ENCODE measurements at places on chromosomes 6 and 20.
A peak's percentile ranks its signal among the peaks of the same experiment; 100 is the strongest.

GRCh38 chr6:20302168-20302567, 89.9 kb upstream of the MBOAT1 start:
- no peak for DNase-seq

- no peak for DNase-seq
These were observed 381.8 kb upstream of the MARCKS start for GRCh38 chr6:113475392-113475791.

- DNase-seq: no peak
These were observed 1162.2 kb upstream of the GJE1 start for GRCh38 chr6:140970485-140970884.

DNA sequence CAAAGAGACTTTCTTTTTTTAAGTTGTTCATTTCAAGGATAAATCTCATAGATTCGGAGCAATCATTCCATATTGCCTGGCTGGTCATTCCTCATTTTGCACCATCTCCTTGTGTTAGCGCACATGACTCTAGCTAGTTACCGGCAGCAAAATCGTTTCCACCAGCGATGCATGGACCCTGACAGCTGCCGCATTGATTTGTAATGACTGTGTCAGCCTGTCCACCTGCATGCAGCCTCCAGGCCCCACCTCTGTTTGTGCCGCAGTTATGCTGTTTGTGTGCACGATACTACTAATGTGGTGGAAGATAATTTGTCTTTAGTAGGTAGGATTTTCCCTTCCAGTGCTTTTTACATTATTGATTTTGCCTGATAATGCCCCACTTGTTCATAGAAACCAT, 164.0 kb downstream of the TBC1D7 start:
- no peak for DNase-seq

- no peak for DNase-seq
These were observed 95.5 kb upstream of the ZNF184 start for GRCh38 chr6:27568226-27568897.

DNA sequence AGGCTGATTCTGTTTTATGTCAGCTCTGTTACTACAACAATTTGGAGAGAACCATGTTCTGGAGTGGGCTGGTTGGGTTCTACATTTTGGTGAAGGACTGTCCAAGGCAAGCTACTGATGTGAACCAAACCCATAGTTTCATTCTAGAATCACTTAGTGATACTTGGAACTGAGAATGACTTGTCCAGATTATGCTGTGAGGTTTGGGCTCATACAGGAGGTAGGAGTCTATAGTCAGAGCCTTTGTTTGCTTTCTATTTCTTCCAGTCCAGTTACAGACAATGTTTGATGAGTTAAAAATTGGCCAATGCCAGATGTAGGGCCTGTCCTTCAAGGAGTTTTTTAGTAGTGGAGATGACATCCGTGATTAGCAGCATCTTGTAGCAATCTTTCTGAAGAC, 97.9 kb downstream of the LRRC1 start:
- no peak for DNase-seq

GRCh38 chr20:2867081-2867864, 6.0 kb upstream of the PTPRA start:
- DNase-seq: no peak

DNA sequence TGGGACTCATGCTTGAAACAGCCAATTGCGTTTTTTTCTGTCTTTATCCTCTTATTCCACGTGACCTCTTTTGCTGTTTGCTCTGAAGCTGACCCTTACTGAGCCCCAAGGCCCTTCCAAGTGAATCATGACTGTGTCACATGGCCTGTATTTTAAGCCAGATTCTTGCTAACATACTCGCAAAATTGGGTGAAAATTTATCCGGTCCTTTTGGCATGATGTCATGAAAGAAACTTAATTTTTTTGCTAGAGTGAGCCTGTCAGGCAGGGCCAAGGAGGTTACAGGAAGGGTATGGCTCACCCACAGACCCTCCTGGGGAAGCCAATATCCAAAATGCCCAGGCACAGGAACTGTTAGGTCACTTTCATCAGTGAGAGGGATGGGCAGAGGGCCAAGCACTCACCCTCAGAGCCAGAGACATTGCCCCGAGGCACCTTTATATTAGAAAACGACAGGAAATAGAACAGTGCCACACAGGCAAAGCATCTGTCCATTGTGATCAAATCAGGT, 296.7 kb downstream of the CDH26 start:
- DNase-seq: no peak

GRCh38 chr6:148934539-148934938, 187.7 kb downstream of the UST start:
- no peak for DNase-seq

- no peak for DNase-seq
These were observed 31.0 kb downstream of the DLGAP4 start for GRCh38 chr20:36336954-36337704.

GRCh38 chr20:37336369-37337207, 9.4 kb upstream of the SRC start:
- DNase-seq: peak; percentile 99

GRCh38 chr6:21491955-21492354, 101.6 kb upstream of the SOX4 start:
- DNase-seq: no peak

DNA sequence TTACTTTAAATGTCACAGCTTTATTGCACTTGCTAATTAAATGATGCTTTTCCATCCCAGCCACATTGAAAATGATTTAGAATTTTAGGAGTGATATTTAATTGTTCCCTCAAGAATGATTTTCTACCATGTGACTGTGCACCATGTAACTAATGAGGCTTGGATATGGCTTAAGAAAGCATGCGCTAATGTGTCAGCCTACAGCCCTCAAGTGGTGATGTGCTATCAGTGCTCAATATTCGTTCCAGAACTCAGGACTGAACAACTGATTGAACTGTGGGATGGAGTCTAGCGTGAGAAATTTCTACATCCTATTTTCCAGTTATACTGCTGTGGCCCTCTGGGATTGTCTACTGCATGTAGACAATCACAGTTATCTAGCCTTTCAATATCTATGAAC, 71.5 kb downstream of the PKIB start:
- no peak for DNase-seq

- no peak for DNase-seq
These were observed 18.8 kb downstream of the SAMHD1 start for GRCh38 chr20:36932476-36933426.

GRCh38 chr6:39599341-39599740, 125.9 kb downstream of the KIF6 start:
- no peak for DNase-seq

DNA sequence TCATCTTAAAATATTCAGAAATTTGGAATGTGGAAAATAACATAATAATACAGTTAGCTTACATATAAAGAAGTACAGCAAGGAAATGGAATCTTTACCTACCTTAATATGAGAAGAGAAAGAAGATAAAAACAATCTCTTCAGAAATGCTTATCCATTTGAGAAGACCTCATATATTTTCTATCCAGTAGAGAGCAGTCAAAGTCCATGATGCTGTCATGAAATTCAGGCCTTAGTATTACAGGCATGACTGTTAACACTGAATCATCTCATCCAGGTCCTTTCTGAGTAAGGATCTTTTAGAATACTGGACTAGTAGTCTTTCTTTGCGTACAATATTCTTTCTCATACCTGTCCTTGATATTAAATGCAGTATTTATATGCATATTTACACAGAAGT, 713.4 kb downstream of the CD109 start:
- DNase-seq: no peak

DNA sequence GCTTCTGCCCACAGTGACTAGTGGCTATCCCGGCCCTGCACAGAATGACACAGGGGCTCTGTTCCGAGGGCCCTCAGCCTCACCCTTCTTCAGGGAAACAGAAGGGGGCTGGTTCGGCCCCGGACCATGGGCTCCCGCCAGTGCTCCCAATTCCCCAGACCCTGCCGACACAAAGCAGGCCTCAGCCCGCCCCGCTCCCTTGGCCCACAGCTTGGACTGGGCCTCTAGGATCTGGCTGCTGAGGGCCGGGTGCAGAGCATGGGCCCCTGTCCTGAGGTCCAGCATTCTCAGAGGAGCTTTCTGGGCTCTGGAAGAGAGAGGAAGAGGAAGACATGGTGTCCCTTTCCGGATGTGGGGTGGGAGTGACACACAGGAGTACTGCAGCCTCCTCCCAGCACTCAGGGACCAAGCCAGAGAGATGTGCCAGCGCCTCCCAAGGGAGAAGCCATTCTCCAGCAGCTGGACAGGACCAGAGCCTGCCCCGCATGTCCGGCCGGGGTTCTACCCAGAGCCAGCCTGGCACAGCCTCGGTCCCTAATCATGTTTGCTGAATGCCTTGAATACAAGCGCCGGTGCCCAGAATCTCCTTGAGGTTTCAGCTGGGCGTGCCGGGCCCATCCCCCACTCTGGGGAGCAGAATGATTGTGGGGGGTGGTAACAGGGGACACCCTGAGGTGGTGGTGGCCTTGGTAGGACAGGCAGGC, 23.9 kb downstream of the C20orf203 start:
- DNase-seq: no peak

DNA sequence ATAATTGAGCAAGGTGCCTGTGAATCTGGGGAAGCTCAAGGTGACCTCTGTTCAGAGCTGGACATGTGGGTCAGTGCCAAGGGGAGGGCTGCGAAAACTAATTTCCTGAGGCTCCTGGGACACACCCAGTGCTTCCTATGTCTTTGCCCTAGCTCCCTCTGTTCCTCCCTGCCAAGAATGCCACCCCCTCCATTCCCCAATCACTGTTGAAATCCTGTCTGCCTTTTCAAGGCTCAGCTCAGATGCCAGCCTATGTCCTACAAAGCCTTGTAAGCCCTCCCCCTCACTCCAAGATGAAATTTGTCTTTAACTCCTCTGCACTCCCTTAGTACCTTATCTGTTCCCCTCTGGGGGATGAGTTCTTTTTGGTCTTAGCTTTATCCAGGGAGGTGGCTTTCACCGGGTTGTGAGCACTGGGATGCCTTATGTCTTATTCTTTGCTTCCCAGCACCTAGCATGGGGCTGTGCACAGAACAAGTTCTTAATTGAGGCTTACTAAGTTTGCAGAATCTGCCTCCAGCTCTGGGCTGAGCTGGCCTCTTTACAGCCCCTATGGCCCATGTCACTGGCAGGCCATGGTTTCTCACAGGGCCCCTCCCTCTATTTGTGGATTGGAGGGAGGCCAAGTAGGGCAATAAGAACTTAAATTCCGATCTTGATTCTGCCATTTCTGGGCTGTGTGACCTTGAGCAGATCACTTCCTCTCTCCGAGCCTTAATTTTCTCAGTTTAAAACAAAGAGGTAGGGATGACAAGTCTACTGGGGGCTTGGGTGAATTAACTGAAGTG, 51.5 kb upstream of the EPB41L1 start:
- DNase-seq: no peak

GRCh38 chr20:38266426-38266825, 5.9 kb upstream of the KIAA1755 start:
- DNase-seq: peak; percentile 55

GRCh38 chr20:48184229-48184628, 398.9 kb upstream of the SULF2 start:
- no peak for DNase-seq

DNA sequence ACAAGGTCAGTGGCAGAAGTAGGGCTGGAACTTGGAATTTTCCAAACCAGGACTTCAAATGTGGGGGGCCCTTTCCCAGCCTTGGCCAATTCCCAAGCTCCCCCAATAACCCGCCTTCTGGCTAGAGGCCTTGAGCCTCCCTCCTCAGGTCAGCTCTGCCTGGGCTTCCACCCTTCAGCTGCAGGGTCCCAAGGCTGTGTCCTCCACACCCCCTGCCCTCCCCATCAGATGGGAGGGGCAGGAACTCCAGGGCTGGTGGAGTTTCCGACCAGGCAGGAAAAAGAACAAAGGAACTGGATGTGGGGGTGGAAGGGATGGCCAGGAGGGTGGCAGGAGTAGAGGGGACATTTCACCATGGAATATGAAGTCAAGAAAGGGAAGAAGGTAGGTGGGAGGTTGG, at the start of gene CCM2L:
Gene CCM2L, plus strand, starts transcription at position 338 of the 400 bp plus-strand sequence. Its CDS starts 17 bp downstream, at position 355.
- DNase-seq: no peak

GRCh38 chr6:46556053-46556452, 64.8 kb upstream of the RCAN2 start:
- DNase-seq: no peak

DNA sequence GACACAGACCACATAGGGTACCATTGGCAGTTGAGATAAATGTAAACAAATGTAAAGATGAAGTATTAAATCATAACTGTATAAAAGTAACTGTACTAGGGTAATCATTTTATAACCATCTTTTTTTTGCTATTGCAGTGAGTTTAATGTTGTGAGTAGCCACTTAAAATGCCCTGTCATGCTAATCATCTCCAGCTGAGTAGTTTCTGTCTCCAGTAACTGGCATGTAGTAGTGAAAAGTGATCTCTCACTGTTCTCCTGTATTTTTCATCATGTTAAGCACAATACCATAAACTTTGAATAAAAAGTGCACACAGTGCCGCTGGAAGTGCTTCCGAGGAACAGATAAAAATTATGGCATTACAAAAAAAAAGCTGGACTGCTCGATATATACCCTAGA, 45.0 kb upstream of the OPRM1 start:
- no peak for DNase-seq

GRCh38 chr6:156392648-156393047, 384.5 kb upstream of the ARID1B start:
- DNase-seq: no peak

- DNase-seq: no peak
These were observed 78.9 kb downstream of the GINS1 start for GRCh38 chr20:25486377-25486776.

- no peak for DNase-seq
These were observed 204.5 kb downstream of the ZDHHC14 start for GRCh38 chr6:157585274-157586087.

- no peak for DNase-seq
These were observed 100.7 kb downstream of the TAF4 start for GRCh38 chr20:61964675-61965605.

GRCh38 chr6:87029711-87030314, 65.1 kb downstream of the CGA start:
- DNase-seq: peak; percentile 26

GRCh38 chr6:162157167-162157870, 570.2 kb downstream of the PRKN start:
- peak; percentile 59 for DNase-seq

DNA sequence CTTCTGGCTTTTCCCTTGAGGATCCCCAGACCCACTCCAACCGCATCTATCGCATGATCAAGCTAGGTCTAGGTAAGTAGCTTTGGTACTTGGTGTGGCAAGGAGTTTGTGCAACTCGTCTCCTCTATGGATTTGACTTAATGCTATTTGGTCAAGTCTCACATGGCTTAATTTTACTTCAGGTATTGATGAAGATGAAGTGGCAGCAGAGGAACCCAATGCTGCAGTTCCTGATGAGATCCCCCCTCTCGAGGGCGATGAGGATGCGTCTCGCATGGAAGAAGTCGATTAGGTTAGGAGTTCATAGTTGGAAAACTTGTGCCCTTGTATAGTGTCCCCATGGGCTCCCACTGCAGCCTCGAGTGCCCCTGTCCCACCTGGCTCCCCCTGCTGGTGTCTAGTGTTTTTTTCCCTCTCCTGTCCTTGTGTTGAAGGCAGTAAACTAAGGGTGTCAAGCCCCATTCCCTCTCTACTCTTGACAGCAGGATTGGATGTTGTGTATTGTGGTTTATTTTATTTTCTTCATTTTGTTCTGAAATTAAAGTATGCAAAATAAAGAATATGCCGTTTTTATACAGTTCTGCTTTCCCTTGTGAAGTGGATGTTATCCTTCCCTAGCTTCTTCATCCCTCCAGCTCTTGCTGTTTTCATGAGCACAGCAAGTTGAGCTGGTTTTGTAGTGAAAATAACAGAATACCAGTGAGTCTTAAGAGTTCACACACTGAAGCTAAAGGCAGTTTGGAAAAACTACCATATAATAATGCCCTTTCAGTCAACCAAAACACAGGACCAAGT, 3.8 kb downstream of the SLC35B2 start:
- DNase-seq: peak; percentile 55

- DNase-seq: no peak
These were observed 5.9 kb downstream of the DLL1 start for GRCh38 chr6:170284866-170285469.

- DNase-seq: no peak
These were observed 154.1 kb upstream of the MMS22L start for GRCh38 chr6:97437087-97437486.

All from inflammatory macrophage treated with lipopolysaccharide for 4 hours (primary cell).